Activated CD4-positive, alpha-beta T cell treated with anti-CD3 and anti-CD28 coated beads, Interleukin-2, amount 10 ng/mL, durations not matched to agents 7 days and 5 days (primary cell): ENCODE measurements at places on chromosomes 6 and 20.
A peak's percentile ranks its signal among the peaks of the same experiment; 100 is the strongest.

GRCh38 chr20:6921717-6922386 lies 154.4 kb downstream of the BMP2 start:
- DNase-seq: no peak

DNA sequence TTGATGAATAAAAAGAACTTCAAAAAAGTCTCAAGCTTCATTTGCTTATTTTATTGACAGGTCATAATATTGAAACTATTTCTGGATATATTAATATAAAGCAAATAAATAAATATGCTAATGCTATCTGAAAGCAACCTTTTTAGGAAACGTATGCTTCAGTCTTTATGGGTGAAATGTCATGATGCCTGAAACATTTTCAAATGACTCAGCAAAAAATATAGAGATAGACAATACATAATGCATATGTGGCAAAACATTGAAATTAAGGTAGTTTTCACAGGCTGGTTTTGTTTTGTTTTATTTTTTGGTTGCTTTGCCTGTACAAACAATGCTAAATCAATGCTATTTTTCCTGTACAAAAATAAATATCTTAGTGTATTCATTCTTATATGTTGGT lies 194.4 kb upstream of the PLCB4 start:
- no peak for DNase-seq

- no peak for DNase-seq
Measured at GRCh38 chr6:139443231-139444112, 69.0 kb upstream of the CITED2 start.

- DNase-seq: no peak
Measured at GRCh38 chr20:25632940-25633790, 9.4 kb upstream of the NANP start.

DNA sequence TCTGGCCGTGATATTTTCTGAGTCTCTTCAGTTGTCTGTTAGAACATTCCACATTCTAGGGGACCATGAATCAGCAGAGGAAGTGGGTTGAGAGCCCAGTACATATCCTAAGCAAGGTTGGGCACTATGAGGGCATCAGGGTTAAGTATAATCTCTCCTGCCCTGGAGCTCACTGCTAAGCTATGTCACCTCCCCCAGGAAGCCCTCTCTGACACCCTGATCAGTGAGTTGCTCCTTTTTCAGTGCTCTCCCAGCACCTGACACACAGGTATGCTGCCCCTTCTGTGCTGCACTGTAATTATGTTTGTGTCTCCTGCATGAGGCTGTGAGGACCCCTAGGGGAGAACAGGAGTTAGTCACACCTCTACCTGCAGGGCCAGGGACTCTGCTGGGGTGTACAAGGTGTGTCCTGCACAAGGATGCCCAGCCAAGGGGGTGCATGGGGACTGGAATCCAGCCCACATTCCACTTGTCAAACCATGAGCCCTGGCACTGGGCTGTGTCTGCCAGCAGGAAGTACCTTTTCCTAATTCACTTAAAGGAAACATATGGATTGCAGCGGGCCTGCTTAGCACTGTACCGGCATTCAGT lies 3.9 kb downstream of the RAB44 start:
- DNase-seq: no peak

GRCh38 chr6:140893432-140893831 lies 1239.3 kb upstream of the GJE1 start:
- DNase-seq: no peak

- no peak for DNase-seq
Measured at GRCh38 chr20:23061734-23062561, 12.5 kb upstream of the THBD start.

DNA sequence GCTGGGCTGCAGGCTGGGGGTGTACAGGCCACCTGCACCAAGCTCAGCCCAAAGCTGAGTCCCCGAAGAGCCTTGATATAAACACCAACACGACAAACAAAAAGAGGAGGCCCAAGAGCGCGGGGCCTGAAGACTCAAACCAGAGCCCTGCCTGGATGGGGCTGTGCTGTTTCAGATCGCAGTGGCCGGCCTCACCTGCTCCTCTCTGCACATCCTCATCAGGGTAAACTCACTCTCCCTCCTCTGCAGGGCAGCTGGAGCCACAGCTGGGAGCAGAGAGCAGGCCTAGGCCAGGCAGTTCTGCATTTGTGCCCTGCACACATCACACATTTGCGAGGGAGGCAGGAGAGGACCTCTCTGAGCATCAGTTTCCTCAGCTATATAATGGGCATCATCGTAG lies 3.7 kb upstream of the RBM38 start:
- DNase-seq: no peak

DNA sequence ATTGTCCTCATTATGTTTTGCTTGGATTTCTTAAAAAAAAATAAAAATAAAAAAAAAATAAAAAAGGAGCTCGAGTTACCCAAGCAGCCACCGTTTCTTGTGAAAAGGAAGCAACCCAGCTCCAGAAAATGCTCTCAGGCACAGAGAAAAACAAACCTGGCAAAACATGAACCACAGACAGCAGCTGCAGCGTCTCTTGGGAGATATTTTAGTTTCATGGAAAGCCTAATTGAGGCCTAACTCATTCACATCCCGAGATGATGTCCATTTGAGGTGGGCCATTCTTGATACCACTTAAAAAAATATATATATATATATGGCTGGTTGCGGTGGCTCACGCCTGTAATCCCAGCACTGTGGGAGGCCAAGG lies 13.7 kb upstream of the MRAP2 start:
- DNase-seq: no peak

GRCh38 chr6:12772416-12772815 lies 55.8 kb downstream of the PHACTR1 start:
- DNase-seq: no peak

DNA sequence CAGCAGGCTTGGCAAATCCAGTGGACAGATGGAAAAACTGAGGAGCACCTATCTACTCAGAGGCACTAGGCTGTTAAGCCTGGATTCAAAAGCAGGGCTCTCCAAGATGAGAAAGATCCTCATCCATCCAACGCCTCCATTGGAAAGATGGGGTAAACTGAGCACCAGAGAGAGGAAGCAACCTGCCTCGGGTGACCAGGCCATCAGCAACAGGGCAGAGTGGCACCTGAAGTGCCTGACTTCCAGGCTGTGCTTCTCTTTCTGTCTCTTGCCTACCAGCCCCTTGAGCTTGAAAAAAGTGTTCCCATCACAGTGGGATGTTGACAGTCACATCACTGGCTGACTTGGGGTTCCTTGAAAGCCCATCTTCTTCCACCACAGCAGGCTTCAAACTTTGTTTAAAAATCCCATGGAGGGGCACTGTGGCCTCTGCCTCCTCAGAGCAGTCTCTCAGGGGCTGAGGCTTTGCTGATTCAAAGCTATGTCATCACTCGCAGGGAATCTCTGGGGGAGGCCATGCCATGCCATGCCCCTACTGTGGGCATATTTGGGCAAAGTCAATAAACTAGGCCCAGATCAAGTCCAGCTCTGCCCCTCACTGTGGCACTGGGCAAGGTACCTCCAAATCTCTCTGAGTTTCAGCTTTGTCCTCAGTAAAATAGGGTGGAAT lies 44.8 kb upstream of the TGM2 start:
- no peak for DNase-seq

GRCh38 chr6:9192405-9192909 lies 757.1 kb upstream of the SLC35B3 start:
- DNase-seq: no peak

DNA sequence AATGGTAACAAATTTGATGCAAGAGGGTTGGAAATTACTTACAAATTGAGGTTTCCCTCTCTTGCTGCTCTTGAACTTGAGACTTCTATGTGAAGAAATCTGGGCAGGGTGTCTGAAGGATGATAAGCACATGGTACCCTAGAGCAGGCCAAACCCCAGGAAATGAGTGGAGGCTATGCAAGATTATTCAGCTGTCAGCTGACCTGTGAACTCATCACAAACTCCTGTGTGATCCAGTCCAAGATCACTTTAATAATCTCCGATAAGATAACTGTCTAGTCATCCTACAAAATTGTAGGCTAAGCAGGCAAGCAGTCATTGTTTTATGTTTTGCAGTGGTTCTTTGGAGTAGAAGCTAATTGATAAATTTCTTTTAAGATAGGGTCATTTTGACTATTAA lies 213.1 kb downstream of the BTBD3 start:
- no peak for DNase-seq

GRCh38 chr20:49594143-49594930 lies 26.4 kb upstream of the PTGIS start:
- peak; percentile 82 for DNase-seq

GRCh38 chr6:81934936-81935335 lies 182.5 kb upstream of the TENT5A start:
- no peak for DNase-seq

GRCh38 chr20:41861772-41862422 lies 243.7 kb upstream of the CHD6 start:
- DNase-seq: no peak

DNA sequence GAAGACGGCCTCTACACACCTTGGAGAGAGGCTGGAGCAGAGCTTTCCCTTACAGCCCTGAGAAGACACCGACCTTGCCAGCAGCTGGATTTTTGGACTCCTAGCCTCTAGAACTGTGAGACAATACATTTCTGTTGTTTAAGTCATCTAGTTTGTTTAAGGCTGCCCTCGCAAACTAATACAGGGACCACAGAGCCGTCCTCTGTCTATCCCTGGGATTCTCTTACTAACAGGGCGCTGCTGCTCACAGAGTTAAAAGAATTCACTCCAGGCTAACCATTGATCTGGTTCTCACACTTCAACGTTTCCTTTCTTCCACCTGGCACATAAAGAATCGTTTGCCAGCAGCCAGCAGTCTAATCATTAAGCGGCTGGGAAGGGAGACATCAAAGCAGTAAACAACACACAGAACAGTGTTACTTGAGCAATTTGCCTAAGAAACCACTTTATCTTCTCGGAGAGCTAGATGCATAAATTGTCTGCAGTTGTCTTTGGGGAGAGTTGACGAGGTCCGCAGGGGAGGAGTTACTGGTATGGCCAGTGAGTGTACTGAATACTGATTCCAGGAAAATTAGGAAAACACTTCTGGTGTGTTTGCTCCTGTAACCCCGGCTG lies 103.5 kb upstream of the AKAP12 start:
- DNase-seq: no peak

GRCh38 chr6:9116026-9116425 lies 680.7 kb upstream of the SLC35B3 start:
- DNase-seq: no peak

- no peak for DNase-seq
Measured at GRCh38 chr6:163786995-163787671, 372.6 kb downstream of the QKI start.

DNA sequence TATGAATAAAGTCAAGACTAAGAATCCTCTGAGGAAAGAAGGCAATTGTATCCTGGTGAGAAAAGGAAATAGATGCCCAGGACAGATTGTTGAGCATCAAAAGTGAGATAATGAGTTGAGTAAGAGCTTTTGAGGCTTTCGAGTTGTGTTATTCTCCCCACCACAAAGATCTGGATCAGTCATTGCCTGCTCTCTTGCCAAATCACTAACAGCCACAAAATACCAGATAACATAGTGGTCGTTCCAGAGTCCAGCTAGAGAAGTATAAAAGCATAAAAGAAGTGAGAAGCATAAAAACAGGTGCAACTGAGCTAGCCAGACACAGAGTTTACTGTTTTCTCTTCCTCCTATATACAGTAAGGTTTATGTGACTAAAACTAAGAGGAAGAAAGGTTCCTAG lies 4.9 kb downstream of the SPINT4 start:
- no peak for DNase-seq
